COR-L47 (cell line): ENCODE measurements at places on chromosomes 2 and 18.

GRCh38 chr2:49961346-49961745 lies 807.0 kb upstream of the FSHR start:
- DNase-seq = no peak

- DNase-seq = no peak
These were observed 7.5 kb downstream of the GDF7 start for GRCh38 chr2:20674309-20674965.

- no peak for DNase-seq
These were observed 7.7 kb downstream of the CENPA start for GRCh38 chr2:26793518-26793917.

DNA sequence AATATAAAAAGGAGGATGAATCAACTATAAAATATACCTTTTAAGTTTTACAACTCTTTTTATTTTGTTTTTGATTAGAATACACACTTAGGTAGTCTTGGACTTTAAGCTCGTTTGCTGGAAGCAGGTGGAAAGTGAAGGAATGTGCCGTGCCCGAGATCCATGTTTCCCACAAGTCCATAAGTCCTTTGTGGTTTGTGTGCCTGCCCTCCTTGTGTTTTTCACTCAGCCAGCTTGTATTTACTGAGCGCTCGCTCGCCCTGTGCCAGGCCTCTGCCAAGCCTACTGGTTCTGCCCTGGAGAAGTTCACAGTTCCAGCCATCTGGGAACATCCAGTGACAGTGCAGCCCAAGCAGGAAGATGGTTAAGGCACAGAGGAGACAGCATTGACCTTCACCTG lies 142.6 kb downstream of the MGAT5 start:
- DNase-seq = no peak

DNA sequence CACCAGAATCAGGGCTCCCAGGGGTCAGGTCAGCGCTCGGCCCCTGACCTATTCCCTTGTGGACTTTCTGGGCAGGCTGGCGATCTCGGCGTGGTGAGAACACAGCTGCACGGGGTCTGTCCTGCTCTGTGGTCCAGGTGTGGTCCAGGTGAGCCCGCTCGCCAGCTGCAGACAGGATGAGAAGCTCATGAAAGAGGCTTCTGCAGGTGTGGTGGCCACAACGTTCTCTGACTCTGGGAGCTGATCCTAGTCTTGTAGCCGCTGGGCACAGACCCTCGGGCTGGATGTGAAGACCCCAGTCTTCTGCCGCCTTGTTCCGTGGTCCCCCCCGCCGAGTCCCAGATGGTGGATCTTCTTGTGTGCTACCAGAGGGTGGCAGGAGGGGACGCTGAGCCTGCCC lies 129.7 kb downstream of the RTP5 start:
- DNase-seq = no peak

- DNase-seq = no peak
These were observed 109.6 kb upstream of the SNTG2 start for GRCh38 chr2:841036-841435.

GRCh38 chr2:20352581-20353216 lies 2.1 kb upstream of the PUM2 start:
- no peak for DNase-seq

DNA sequence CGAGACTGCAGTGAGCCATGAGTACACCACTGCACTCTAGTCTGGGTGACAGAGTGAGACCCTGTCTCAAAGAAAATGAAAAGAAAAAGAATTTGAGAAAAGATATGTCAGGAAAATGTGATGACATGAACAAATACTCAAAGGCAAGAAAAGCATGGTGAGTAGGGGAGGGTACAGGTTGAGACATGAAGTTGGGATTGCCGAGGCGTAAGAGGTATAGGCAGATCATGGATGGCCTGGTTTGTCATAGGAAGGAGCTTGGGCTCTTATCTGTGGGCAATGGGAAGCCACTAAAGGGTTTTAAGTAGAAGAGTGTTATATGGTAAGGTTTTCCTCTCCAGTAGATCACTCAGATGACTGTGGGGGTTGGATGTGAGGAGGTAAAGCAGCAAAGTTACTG lies 32.3 kb downstream of the SPAST start:
- DNase-seq = no peak

DNA sequence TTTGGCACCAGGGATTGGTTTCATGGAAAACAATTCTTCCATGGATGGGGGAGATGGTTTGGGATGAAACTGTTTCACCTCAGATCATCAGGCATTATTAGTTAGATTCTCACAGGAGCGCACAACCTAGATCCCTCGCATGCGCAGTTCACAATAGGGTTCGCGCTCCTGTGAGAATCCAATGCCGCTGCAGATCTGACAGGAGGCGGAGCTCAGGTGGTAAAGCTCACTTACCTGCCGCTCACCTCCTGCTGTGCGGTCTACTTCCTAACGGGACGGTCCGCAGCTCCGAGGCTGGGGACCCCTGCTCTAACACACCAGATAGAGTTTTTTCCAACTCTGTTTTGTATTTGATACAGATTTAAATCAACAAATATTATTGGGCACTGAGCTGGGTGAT lies 286.5 kb downstream of the MTX2 start:
- DNase-seq = no peak

DNA sequence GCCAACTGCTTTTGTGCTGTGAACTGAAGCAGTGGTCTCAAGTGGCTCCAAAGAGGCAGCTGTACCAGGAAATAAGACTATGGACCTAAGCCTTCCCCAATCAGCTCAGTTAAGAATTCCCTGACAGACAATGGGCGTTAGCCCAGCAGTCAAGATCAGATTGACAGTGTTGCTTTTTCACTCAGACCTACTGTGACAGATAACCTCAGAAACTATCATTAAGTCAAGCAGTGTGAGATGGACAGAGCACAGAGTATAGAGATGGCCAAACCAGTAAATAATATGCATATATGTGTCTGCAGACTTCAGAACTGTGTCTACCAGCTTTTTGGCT lies 215.3 kb downstream of the ZFP36L2 start:
- no peak for DNase-seq

DNA sequence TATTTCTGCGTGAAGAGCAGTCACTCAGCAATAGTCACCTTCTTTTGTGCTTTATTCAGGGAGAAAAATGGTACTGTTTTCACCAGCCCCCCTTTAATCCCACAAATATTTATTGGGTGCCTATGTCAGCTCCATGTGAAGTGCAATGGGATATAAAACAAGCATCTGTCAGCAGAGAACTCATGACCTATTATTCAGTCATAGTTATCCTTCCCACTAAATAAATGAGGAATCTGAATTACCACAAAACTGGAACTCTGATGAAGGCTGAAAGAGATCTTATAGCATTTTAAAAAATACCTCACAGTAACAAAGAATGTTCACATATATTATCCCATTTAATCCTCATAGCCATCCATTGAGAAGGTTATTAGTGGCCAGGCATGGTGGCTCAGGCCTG lies 45.8 kb downstream of the DHX57 start:
- DNase-seq = no peak

DNA sequence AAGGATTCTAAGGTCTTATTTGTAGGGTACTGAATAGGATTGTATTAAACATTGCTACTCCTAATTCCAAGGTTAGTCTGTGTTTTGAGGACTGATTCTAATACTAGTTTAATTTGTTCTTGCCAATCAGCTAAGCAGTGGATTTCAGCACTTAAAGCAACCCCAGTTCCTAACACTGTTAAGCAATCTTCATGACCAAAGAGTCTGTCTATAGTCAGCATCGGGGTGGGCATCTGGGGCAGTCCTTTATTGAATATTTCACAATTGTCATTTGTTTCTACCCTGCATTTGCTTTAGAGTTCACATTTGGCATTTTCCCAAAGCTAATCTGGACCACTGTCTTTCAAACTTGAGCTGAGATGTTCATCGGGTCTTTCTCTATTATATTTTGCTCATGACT lies 248.0 kb upstream of the TANK start:
- no peak for DNase-seq

DNA sequence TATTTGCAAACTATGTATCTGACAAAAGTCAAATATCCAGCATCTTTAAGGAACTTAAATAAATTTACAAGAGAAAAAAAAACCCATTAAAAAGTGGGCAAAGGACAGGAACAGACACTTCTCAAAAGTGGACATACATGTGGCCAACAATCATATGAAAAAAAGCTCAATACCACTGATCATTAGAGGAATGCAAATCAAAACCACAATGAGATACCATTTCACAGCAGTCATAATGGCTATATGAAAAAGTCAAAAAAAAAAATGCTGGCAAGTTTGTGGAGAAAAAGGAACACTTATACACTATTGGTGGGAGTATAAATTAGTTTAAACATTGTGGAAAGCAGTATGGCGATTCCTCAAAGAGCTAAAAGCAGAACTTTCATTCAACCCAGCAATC lies 130.3 kb upstream of the LHCGR start:
- no peak for DNase-seq

DNA sequence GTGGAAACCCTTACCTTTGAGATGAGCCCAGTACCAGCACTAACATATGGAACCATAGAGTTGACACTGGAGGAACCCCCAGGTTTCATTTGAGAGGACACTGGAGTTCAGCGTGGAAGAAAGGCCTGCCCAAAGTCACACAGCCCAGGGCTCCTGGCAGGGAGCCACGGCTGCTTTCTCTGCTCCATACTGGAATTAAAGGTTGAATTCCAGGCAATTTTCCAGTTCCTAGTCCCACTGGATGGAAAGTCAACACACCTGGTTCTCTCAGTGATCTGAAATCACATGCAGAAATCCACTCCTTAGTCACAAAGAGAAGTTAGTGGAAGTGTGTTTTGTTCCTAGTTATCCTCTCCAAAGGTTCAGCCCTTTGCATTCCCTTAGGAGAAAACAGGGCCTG lies 336.1 kb upstream of the SKOR2 start:
- DNase-seq = peak; percentile 69

- DNase-seq = no peak
These were observed 52.7 kb upstream of the NCK2 start for GRCh38 chr2:105691947-105692390.

DNA sequence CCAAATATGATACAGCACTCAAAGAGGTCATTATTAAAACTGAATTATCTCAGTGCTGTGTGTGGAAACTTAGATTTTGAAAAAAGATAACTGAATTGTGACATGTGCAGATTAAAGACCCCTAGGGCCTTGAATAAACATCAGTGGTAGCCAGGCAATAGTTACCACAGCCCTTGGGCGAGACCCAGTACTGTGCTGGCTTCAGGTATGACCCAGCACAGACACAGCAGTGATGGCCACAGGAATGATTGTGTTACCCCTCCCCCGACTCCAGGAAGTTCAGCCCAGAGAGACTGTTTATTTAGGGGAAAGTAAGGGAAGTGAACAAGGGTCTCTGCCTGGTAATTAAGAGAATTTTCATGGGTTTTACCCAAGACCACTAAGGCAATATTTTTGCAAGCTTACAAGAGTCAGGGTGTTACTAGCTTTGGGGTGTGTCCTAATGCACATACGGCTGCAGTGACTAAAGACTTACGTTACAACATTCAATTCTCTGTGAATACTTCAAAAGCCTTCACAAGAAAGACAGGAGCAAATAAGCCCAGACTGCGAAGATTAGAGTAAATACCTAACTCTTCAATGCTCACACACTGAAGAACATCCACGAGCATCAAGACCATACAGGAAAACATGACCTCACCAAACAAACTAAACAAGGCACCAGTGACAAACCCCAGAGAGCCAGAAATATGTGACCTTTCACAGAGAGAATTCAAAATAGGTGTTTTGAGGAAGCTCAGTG lies 28.2 kb upstream of the ITGAV start:
- DNase-seq = no peak

GRCh38 chr2:18106841-18107240 lies 228.4 kb downstream of the KCNS3 start:
- DNase-seq = no peak

DNA sequence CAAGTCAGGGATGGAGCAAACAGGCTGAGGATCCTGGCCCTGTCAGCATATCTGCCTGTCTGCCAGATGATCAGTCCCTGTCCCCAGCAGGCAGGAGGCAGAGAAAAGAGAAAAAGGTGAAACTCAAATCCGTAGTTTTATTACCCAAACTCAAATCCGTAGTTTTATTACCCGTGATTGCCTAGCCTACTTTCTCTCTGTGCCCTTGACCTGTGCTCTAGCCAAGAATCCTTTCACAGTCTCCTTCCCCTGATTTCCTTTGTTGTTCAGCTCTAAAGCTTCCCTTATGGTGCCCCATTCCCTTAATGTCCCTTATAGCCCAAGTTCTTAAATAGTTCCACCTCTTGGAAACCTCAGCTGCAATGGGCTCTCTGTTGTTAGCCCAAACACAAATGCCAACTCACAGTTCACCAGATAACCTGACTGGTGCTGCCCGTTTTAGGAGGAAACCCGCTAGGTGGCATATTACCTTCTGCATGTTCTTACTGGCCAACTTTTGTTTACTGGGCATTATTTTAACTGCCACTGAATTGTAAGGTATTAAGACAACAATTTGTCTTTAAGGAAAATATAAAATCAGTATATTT lies 125.7 kb upstream of the FZD5 start:
- no peak for DNase-seq

GRCh38 chr2:46471-47345 lies at the start of gene FAM110C:
Gene FAM110C (minus strand): TSS chr2:46505. CDS start chr2:46385, 120 bp downstream.
- DNase-seq = no peak

DNA sequence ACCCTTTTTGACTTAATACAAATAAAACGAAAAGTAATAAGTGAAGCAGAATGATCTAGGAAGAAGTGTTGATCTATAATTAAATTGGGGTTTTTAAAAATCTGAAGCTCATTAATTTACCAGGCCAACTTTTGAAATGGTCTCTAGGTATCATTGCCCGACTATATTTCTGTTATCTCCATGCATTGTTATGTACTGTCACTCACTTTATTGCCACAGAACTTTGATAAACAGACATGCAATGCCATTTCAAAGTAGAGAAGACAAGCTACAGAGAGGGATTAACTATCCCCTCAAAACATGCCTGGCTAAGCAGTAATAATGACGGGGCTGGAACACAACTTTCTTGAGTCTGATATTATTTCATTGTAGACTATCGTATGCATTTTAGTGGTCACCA lies 147.6 kb upstream of the ITGA4 start:
- no peak for DNase-seq

GRCh38 chr2:240925568-240926515 lies 19.7 kb downstream of the CROCC2 start:
- DNase-seq = no peak

- DNase-seq = no peak
These were observed 91.3 kb upstream of the RBBP8 start for GRCh38 chr18:22841840-22842239.

GRCh38 chr2:73253901-73254300 lies 19.8 kb downstream of the CCT7 start:
- DNase-seq = no peak

- DNase-seq = no peak
These were observed 4.7 kb downstream of the ANKZF1 start for GRCh38 chr2:219234331-219234730.

GRCh38 chr2:72027426-72028161 lies 120.1 kb downstream of the CYP26B1 start:
- no peak for DNase-seq
